ENCODE measurements at places on chromosomes 16 and 17.

DNA sequence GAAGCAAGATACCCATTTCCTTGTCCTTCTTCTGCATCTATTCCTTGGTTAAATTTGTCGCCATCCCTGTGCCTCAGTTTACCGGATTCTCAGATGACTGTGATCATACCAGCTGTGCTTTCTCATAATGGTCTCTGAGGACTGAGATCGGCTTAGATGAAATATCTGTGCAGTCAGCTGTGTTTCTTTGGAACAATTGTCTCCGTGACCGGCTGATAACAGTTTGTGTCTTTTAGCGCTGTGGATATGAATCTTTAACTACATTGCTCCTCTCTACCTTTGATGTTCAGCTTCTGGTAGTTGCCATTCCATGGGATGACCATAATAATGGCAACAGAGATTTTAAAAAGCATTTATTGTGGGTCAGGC is 473 bp downstream of the FTO start:
- no peak for DNase-seq

- no peak for DNase-seq
These were observed 11.2 kb downstream of the EPN2 start for GRCh38 chr17:19248151-19248927.

GRCh38 chr16:2036200-2036966 is 9.7 kb downstream of the NHERF2 start:
- DNase-seq: no peak

GRCh38 chr17:77528516-77529327 is 388.0 kb downstream of the SEC14L1 start:
- no peak for DNase-seq

DNA sequence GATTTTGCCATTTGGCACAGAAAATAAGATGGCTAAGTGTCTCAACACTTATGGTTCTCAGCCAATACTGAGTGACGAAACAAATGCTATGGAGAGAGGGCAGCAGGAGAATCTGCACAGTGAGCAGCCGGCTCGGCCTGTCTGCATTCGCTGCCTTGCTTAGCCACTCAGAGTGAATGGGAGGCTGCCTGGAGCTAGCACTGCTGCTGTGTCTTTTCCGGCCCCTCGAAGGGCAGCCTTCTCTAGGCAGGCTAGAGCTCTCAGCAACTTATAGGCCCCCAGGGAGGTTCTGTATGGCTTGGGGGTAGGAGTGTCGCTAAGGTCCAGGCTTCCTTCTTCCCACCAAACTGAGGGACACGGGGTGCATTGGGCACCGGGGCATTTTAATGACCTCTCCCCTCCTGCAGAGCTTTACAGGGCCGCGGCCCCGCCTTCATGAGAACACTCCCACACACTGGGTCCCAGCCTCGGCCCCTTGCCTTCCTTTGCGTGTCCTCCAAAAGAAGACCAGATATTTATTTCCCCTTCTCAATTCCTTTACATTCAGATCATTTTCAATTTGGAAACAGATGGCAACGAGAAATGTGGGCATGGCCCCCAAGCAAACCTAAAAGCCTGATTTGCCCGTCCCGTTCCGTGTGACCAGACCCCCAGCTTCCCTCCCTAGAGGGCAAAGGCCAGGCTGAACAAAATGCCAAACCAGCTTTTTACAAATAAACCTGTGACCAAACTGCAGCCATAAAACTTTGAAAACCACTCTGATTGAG is 670.9 kb downstream of the TOX3 start:
- no peak for DNase-seq

- no peak for DNase-seq
These were observed 9.8 kb downstream of the PHB1 start for GRCh38 chr17:49404906-49405305.

GRCh38 chr17:13883659-13884058 is 185.6 kb upstream of the COX10 start:
- no peak for DNase-seq

DNA sequence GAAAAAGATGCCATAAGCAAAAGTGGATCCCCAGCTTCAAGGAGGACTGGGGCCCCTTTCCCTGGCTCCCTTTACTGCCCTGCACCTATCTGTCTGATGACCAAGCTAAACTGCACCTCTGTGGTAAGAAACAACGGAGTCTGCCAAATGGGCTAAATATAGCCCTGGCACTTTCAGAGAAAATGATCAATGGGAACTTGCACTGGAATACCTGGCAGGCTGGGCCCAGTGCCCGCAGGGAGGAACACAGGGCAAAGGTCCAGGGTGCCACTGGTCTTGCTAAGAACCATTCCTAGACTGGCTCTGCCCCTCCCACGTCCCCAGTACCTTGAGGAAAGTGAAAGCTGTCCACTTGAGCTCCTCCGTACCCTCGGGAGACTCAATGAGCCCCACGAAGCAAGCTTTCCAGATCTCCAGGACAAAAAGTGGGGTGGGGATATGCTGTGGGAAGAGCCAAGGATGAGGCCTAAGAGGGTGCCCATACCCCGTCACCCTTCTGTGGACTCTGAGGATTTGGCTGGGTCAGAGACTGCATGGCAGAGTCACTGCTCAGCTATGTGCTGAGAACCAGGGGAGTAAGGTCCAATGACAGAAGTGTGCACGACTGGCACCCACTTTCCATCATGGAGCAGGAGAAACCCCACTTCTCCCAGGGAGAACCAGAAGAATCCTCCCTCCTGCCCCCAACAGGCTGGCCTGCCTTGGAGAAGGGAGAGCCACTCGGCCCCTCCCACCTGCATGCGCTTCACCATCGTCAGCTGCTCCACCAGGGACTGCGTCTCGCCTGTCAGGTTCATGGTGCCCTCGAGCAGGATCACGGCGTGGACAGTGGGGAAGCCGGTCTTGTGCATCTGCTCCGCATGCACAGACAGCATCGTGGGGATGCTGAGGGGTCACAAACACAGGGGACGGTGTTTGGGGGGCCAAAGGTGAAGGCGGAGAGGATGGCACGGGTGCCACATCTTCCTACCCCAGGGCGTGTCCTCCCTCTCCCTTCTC is 17.4 kb downstream of the CSF3 start:
- no peak for DNase-seq

- no peak for DNase-seq
These were observed 20.9 kb downstream of the SOCS1 start for GRCh38 chr16:11234884-11235702.

DNA sequence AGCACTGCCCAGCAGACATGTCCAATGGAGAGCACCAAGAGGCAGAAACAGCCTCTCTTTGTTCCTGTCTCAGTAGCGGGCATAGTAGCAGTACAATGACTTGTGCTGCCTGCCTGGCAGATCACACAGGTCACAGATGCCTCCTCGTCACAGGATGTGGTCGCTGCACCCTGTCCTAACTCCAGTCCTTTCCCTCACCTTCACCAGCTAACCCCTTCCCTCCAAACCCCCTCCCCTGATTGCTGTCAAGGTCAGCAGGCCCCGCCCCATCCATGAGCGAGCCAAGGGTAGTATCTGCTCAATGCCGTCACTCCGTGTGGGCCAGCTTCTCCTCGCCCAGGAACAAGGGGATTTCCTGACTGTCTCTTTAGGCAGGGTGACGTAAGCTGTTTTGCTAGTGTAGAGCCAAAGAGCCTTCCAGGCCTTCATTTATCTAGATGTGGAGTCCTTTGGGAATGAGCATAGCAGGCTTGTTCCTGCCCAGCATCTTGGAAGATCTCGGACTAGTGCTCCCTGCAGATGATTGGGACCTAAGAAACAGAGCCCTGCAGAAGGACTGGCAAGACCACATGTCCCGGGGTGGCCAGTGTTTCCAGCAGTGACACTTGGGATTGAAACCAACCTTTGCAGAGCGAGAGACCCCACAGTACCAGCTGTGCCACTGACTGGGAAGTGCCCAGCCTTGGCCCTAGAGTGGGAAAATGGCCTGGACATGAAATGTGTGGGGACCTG is 75.9 kb upstream of the TNRC6C start:
- peak; percentile 59 for DNase-seq

DNA sequence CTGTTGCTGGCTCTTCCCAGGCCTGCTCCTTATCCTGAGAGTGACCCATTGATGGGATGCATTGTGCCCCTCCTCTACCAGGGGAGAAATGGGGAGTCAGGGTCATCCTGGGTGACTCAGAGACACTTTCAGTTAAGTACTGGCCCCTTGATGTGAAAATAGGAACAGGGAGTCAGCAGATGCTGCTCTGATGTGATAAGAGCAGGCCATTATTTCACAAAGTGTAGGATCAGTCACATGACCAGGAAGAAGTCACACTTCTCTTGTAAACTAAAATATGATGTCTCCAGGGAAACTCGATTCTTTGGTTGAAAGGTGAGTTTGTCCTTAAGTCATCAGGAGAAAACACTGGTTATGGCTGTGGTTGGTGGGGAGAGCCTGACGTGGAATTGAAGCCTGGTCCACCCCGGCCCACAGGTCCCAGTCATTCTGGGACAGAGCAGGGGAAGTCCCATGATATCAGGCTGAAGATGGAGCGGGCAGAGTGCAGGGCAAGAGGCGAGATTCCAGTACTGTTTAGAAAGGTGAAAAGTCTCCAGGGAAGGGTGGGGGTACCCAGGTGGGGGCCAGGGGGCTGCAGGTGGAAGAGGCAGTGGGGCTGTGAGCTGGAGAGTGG is 88.6 kb upstream of the NLRP1 start:
- DNase-seq: no peak

- no peak for DNase-seq
These were observed 85.7 kb downstream of the MGAT5B start for GRCh38 chr17:76953946-76954345.

DNA sequence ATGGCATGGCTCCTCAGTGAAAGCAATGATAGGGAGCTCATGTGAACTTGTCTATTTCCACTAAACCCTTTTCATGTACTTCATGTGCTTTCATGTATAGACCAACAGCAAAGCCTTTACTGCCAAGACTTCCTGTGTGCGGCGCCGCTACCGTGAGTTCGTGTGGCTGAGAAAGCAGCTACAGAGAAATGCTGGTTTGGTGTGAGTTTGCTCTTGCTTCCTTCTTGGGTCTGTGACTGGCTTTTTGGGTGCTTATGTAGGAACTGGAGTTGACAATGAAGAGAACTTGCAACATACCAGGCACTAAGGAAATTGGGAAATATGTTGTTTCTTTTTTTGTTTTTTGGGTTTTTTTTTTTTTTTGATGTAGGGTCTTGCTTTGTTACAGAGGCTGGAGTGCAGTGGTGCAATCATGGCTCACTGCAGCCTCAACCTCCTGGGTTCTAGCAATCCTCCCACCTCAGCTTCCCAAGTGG is 5.7 kb downstream of the SNX11 start:
- DNase-seq: peak; percentile 30

DNA sequence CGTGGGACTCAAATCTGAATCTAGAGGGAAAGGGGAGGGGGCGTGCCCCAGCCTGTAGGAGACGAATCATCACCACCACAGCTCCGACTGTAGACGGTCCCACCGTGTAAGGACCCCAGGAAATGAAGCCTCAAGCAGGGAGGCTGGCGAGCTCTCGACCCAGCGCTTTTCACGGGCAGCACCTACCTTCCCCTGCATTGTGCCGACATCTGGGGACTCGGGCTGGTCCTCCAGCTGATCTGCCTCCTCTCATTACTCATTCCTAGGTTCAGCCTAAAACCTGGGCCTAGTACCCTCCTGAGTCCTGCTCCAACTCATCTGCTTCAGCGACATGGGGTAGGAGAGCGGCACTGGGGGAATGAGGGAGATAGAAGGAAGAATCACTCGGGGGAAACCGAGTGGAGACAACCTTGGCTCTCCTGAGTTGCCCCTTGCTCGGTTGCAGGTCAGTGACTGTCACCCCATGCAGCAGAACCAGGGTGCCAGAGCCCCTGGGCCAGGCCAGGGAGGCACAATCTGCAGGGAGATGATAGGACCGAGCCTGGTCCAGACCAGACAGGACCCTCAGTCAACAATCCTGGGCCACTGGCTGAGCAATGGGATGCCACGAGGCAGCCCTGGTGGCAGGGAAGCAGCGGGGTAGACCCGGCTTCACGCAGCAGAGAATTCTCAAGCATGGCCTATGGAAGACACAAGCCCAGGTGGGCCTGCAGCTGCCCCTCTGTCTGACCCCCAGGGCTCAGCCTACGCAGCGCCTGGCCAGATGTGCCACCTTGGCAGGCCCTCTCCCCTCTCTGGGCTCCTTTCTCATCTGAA is 833 bp upstream of the BCAR1 start:
- no peak for DNase-seq

All from activated B cell treated with CpG ODN at 0.5 μM for 24 hours (primary cell).